ENCODE measurements at places on chromosomes 7 and 10.

- DNase-seq, result no peak
Observed at GRCh38 chr7:121352323-121352722, 23.5 kb downstream of the WNT16 start.

DNA sequence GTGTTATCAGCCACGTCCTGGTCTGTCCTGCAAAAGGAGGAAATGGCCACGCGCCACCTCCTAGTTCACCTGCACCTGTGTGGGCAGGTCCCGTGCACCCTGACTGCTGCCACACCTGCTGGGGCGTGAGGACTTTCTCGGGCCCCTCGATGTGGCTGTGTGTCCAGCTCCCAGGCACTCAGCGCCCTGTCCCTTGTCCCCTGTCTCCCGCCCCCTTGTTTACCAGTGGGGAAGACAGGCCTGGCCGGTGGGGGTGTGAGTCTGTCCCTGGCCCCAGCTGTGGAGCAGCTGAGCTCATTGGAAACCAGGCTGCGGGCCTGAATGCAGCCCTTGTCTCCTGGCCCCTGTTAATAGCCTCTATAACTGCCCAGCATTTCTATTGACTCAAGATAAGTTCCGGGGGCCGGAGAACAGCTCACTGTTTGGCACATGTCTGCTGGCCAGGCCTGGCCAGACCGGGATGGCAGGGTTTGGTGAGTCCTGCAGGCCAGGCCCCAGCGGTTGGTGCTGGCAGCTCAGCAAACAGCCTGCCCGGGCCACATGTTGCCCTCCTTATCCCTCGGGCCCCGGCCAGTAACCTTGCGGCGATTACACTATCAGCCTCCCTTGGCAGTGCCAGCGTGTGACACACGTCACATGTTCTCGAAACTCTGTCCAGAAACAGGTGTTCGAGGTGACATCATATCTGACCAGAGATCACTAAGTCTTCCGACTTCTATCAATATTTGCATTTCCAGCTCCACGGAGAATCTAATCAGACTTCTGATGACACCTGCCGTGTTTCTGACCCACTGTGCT is 52.1 kb downstream of the FOXL3 start:
- DNase-seq, result no peak

DNA sequence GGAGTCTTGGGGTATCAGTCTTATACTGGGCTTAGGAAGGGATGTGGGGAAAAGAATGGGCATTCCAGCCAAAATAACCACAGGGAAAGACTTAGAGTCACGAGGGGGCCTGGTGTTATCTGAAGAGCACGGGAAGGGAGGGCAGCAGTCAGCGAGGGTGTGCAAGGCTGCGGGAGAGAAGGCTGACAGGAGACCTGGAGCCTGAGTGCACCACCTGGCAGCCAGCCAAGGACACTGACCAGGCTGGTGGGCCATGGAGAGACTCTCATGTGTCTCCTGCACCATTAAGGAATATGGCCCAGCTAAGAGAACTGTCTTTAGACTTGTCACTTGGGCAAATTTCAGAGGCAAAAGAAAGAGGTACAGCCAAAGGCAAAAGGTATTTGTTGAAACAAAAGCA is 69.6 kb downstream of the PKD1L1 start:
- DNase-seq, result no peak

GRCh38 chr7:130446259-130446658 is 5.4 kb upstream of the CEP41 start:
- DNase-seq, result no peak

DNA sequence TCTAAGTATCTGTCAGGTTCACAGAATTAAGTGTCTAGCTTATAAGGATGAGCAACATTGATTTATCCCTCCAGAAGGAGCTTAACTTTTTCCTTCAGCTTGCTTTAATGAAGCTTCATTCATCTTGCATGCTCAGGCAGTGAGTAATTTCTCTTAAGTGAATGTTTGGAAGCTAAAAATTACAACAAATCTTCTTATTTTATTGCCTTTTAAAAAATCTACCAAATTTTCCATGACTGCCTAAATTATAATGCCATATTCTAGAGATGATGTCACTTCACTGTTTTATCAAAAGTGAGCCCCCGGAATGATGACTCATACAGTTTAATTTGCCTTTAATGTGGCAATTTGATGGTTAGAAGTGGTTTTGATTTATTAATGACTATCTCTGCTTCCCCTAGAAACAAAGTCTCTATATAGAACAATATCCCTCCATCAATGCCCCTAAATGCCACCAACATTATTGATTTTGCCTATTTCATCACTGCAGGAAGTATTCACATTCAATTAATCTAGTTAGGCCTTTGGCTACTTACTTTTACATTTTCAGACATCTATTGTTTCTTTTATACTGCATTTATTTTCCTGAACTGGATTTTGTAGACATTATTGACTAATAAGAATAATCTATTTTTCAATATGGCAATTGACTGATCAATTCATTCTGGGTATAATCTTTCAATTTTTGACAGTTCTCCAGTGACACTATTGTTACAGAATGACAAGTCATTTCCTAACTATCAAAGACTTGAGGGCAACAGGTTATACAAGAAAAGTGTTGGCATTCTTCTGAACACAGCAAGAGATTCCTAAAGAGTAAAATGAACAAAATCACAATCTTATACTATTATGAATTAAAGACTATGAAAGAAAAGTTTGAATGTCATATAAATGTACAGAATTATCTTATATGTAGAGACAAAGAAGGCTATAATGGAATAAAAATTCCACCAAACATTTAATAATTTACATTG is 139.3 kb upstream of the ODAD2 start:
- DNase-seq, result no peak

DNA sequence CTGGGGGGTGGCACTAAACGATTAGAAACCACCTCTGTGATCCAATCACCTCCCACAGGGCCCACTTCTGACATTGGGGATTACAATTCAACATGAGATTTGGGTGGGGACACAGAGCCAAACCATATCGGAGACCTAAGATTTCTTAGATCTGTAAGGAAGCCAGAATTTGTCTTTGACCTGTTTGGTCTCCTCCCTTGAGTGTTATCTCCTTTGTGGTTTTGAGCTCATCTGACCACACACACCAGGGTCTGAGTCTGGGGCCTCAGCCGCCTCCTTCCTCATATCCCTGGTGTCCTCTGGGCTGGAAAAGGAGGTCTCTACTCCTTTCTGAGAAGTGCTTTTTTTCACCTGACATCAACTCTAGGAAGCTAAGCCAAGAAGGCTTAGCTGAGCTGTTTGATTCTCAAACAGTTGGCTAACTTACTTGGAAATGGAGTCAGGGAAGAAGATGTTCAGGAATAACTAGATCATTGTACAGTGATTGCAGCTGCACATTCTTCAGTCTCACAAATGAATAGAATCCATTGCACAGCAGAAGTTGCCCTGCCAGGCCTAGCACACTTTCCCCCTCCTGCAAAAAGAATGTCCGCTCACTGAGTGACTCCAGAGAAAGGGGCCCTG is 167.4 kb downstream of the ARHGAP21 start:
- no peak for DNase-seq

DNA sequence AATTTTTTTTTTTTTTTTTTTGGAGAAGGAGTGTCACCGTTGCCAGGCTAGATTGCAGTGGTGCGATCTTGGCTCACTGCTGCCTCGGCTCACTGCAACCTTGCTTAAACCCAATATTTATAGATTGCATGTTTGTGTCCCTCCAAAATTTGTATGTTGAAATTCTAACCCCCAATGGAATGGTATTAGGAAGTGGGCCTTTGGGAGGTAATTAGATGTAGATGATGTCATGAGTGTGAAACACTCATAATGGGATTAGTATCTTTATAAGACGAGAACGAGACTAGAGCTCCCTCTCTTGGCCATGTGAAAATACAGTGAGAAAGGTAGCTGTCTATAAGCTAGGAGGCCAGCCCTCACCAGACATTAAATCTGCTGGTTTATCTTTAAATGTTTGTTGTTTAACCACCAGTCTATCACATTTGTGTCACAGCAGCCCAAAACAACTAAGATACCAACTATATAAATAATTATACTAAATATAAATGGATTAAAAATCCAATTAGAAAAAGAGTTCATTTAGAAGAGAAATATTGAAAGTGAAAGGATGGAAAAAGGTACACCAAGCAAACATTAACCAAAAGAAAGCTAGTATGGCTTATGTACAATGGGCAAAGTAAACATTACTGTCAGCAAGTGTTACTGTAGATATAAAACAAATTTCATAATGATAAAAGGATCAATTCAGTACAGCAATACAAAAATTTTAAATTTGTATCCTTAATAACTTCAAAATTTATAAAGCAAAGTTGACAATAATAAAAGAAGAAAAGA is 9.3 kb downstream of the TCAF1 start:
- no peak for DNase-seq

GRCh38 chr7:137443616-137444015 is 100.1 kb upstream of the PTN start:
- no peak for DNase-seq

- no peak for DNase-seq
Observed at GRCh38 chr10:106384496-106384895, 780.0 kb downstream of the SORCS1 start.

DNA sequence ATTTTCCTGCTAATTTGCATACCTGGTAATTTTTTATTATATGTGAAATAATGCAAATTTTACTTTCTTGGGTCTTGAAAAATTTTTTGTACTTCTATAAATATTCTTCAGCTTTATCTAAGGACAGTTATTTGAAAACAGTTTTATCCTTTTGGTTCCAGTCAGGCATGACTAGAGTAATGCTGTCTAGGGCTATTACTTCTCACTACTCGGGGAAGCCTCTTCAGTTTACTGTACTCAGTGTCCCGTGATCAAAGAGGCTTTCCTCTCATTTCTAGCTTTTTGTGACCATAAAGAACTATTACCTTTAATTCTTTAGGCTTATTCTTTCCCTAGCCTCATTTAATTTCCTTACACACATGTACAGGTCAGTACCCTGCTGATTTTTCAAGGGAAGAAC is 153.8 kb upstream of the HDAC9 start:
- no peak for DNase-seq

- DNase-seq, result no peak
Observed at GRCh38 chr7:136023134-136023869, 46.1 kb upstream of the MTPN start.

DNA sequence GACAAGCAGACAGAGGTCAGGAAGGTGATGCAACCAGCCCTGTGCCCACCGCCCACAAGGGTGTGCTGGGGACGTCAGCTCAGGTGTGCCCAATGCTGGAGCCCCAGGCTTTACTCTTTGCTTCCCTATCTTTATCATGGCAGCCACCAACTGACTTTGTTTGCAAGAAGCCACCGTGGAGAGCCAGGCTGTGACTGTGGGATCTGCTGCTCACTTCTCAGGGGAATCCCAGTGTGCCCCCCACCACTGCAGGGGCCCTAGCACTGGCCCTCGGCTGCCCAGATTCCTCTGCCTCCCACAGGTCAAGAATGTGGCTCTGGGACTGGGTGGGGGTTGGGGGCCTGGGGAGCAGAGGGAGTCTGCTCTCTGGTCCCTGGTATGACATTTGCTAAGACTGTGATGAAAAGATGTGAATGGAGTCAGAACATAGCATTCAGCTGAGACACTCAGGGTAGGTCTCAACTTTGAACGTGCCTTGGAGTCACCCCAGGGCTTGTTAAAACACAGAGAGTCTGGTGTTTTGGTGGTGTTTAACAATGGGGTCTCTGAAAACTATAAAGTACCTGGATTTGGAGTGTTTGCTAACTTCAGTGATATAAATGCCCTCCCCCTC is 47.3 kb downstream of the ARHGAP22 start:
- DNase-seq, result no peak

DNA sequence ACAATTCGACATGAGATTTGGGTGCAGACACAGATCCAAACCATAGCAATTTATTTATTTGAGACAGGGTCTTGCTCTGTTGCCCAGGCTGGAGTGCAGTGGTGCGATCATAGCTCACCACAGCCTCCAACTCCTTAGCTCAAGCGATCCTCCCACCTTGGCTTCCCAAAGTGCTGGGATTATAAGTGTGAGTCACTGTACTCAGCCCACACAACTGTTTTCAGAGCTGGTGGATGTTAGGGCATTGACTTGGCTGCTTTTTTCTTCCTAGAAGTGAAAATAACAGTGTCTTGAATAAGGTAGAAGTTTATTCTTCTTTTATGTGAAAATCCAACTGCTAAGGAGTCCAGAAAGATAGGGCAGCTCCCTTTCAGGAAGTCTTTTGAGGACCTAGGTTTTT is 132.1 kb downstream of the CCDC3 start:
- no peak for DNase-seq

GRCh38 chr10:76624470-76624869 is 1013.1 kb downstream of the KCNMA1 start:
- DNase-seq, result no peak

- no peak for DNase-seq
Observed at GRCh38 chr7:24728503-24729364, 28.5 kb downstream of the GSDME start.

- DNase-seq, result no peak
Observed at GRCh38 chr10:52357971-52358370, 43.9 kb downstream of the DKK1 start.

GRCh38 chr10:106216085-106216484 is 948.4 kb downstream of the SORCS1 start:
- DNase-seq, result no peak

- DNase-seq, result no peak
Observed at GRCh38 chr10:74056050-74056818, 58.3 kb downstream of the VCL start.

GRCh38 chr10:87863053-87863943 is at the start of the genes KLLN and PTEN:
Gene KLLN, minus strand, starts transcription at chr10:87863533. Its CDS starts 1,046 bp downstream, at chr10:87862487.
Gene PTEN, plus strand, starts transcription at chr10:87863625. Its CDS starts 845 bp downstream, at chr10:87864470.
- peak; percentile 51 for DNase-seq

All from stimulated activated CD8-positive, alpha-beta memory T cell treated with anti-CD3 and anti-CD28 coated beads, Interleukin-15, amount 100 ng/mL, for 4 hours (primary cell).